ENCODE measurements at places on chromosomes 11 and 22. TPM values are rescaled to one million over a fixed set of nuclear protein-coding genes. Genes with fewer than 3 reads are reported as not detected.

DNA sequence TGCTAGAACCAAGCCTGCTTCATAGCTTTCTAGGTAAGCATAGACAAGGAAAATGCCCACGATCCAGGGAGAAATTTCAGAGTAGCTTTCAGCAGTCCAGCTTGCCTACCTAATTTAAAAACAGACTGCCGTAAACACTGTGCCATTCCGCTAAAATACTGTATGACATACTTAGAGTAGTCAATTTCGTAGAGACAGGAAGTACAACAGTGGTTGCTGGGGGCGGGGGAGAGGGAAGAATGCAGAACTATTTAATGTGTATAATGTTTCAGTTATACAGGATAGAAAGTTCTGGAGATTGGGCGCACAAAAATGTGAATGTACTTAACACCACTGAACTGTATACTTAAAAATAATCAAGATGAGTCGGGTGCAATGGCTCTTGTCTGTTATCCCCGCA, 56.7 kb downstream of the C11orf58 start:
- no peak for DNase-seq

- DNase-seq = no peak
These were observed 29.1 kb downstream of the KIAA1671 start for GRCh38 chr22:24981656-24982055.

DNA sequence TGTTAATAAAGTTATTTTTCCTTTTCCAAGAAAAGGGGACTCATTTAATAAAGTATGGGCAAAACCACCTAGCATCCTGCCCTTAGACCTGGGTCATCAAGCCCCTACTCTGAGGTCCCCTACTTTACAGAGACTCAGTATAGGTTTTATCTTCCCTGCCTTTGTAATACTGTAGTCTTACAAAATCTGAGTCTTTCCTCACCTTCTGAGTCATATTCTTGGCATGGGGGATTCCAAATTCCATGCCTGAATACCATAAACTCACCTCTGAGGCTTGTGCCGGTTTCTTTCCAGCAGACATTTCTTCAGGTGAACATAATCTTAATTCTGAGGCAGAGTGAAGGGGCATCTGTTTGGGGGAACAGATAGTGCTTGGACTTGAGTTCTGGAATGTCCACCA, 282.5 kb downstream of the KCNA4 start:
- no peak for DNase-seq

DNA sequence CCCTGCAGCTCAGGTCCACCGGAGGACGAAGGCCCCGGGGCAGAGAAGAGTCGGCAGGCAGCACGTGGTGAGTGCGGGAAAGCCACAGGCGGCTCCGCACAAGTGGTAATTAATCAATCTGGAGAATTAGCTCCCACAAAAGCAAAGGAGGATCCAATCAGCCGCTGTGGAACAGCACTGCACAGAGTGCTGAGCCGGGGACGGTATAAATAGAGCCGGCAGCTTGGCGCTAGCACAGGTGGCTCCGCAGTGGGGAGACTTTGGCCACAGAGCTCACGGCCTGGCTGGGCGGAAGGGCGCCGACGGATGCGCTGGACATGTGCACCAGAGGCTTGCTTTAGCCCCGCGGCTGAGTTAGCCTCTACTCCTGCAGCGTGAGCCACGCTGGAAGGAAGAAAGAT, 48.9 kb downstream of the IGSF9B start:
- DNase-seq = no peak

DNA sequence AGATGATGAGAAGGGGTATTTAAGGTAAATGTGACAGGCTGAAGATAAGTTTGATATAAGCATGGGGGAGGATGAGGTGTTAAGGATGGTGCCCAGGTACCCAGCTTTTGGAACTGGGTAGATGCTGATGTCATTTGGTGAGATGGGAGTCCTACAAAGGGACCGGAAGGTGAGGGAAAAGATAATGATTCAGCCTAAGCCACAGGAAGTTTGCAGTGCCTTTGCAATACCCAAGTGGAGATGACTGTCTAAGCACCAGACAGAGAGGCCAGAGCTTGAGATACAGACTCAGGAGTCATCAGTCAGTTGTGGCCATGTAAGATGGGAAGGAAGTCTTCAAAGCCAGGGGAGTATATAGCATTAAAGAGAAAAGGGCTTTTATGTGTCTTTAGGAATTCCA, 30.0 kb upstream of the SMCO4 start:
- DNase-seq = no peak

The NPTXR gene
- total RNA-seq = 1.7 TPM

The KCNK7 gene
- 0.78 TPM for total RNA-seq

DNA sequence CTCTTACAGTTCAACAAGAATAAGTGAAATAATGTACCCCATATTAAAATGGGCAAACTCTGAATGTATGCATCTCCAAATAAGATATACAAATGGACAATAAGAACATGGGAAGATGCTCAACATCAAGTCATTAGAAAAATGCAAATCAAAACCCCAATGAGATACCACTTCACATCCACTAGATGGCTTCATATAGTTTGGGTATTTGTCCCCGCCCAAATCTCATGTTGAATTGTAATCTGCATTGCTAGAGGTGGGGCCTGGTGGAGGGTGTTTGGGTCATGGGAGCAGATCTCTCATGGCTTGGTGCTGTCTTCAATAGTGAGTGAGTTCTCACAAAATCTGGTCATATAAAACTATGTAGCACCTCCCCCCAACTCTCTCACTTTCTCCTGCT, 5.7 kb downstream of the MPZL2 start:
- no peak for DNase-seq

- no peak for DNase-seq
These were observed 59.5 kb downstream of the TRIM29 start for GRCh38 chr11:120078397-120078796.

The MRGPRX2 gene
- total RNA-seq = not detected

The API5 gene
- total RNA-seq = 164 TPM

DNA sequence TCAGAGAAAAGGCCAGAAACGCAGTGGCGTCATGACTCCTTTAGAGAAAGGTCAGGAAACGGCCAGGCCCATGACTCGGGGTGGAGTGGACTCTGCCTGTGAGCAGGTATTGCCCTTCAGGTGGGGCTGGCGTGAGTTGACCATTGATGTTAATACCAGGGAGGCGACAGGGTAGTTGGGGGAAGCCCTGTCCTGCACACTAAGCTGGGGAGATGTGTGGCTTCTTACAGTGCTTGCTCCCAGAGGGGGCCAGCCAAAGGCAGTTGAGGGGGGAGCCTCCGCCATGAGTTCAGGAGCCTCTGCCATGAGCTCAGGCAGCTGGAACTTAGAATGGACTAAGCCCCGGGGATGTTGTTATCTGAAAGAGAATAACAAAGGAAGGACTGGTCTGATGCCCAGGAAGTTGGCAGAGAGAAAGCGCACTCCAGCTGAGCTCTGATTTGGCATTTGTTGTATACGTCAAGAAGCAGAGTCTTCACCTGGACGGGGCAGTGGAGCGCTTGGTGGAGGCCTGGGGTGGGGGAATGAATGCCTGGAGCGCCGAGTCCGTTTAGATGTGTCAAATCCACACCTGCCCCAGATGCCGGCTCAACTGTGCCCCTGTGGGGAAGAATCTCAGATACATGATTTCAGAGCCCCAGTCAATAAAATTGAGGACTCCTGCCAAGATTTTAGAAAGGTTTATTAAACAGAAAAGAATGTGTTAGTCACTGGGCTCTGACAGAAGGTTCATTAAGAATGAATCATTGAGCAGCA, 222.5 kb downstream of the TBC1D22A start:
- DNase-seq = no peak

The LAYN gene
- total RNA-seq = 15.8 TPM
